ENCODE measurements at places on chromosomes 6 and 20.

GRCh38 chr6:38848760-38849159 is 133.6 kb downstream of the DNAH8 start:
- DNase-seq: no peak

DNA sequence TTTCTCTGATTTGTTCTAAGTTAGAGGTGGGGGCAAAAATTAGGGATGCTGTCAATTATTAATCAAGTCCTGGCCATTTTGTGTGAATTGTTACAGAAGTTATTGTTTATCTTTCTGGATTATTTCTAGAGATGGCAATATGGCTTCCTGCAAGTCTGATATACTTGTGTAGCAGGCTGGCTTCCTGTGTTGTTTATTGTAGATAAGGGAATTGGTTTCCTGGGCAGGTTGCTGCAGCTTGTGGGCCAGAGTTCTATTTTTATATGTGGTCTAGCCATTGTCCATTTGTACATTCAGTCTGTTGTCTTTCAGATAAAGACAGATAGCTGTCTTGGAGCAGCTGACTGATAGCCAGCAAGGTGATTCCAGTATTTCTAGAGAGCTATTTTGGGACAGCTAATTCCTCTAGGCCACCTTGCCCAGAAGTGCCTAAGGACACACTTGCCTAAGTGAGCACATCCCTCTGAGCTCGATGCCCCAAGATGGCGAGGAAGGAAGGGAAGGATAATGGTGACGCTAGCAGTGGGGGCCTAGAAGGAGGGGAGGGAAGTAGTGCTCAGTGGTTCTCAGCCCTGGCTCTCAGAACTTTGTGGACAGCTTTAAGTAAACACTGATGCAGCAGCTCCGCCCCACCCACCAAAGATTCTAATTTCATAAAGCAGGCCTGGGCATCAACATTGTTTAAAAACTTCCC is 25.5 kb downstream of the DDO start:
- no peak for DNase-seq

GRCh38 chr6:41599852-41600445 is 38.3 kb upstream of the MDFI start:
- no peak for DNase-seq

DNA sequence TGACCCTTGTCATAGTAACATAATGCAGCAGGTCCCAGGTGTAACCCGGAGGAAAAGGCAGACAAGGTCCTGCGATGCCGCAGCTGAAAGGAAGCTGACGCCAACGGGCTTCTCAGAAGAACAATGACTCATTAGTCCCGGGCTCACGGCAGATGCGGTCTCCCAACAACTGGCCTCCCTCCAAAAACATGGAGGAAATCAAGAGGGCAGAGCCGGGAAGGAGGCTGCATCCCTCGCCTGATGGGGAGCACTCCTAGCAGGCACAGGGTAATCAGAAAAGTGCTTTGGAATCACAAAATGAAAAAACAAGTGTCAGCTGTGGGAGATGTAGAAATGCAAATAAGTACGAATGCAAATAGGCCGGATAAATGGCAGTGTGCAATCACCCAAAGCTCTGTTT is 165.2 kb upstream of the AGPAT4 start:
- peak; percentile 98 for DNase-seq

- DNase-seq: peak; percentile 59
These were observed 85.7 kb upstream of the FOXC1 start for GRCh38 chr6:1524040-1524480.

GRCh38 chr6:4581468-4582385 is 194.5 kb upstream of the CDYL start:
- peak; percentile 74 for DNase-seq

GRCh38 chr20:35171753-35172433 is at the start of gene PROCR:
Gene PROCR (plus strand): TSS chr20:35172072. CDS start chr20:35172155, 83 bp downstream.
- peak; percentile 95 for DNase-seq

DNA sequence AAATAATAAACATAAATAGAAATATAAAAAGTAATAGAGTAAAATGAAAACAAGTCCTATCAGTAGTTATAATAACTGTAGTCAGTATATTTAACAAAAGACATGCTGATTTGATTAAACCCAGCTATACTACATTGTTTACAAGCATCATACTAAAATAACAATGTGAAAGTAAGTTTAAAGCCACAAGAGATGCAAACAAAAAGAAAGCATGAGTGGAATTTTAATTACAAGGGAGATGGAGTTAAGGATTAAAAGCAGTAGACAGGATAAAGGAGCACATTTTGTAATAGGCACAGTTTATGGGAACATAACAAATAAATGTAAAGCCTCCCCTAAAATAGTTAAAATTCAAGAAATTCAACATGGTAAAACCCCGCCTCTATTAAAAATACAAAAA is 41.5 kb downstream of the SENP6 start:
- no peak for DNase-seq

DNA sequence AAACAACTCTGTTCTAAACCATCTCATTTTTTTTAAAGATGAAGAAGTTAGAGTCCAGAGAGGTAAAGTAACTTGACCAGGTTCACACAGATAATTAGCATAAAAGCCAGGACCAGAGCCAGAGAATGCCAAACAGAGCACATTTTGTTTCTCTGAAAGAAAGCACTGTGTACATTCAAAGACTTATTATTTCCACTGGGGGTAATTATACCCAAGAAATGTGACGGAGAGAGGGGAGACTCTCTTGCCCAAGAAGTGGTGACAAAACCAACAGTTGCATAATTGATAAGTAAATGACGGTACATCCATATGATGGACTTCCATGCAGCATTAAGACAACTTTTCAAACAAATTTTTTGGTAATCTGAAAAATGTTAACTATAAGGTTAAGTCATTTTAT is 111.6 kb downstream of the RTN4IP1 start:
- DNase-seq: peak; percentile 42

DNA sequence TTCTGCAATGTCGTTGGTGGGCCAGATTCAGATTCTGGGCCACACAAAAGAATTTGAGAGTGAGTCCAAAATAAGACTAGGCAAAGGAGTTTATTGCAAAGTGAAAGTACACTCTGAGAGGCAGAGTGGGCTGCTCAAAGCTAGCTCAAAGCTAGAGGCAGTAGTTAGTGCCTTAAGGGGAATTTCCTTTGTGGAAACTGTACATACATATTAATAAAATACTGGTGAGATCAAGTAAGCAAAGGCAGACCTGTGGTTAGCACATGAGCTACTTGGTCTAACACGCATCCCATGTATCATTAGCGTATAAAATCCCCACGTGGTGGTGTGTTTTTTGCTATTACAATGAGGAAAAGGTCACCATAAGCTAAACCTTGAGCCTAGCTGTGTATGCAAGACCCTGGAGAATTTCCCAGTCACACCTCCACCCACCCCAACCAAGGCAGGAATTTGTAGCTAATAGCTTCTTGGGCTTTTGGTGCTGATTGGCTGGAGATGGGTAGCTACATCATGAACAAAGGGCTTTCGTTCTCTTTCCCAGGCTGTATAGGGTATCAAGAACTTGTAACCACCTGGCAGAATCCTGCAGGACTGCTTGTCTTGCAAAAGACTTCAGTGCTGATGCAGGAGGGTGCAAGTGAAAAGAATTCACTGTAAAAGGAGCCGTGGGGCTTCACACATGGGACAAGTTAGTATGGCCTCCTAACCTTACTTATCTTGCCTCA is 14.7 kb upstream of the TRIM26 start:
- DNase-seq: no peak

DNA sequence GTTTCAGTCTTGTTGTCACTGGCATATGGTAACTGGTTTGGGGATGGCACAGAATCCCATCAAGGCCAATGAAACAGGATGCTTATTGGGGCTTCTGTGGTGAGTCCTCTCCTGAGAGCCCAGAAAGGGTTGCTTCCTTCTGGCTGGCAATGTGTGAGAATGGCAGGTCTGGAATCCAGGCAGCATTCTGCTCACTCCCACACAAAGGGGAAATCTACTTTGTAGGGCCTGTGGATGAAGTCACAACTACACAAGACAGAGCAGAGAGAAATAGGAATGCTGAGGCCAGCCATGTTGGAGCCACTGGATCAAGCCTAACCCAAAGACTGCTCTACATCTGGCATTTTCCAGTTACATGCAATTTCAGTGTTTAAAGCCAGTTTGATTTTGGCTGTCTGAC is 15.7 kb downstream of the PLAGL2 start:
- no peak for DNase-seq

- DNase-seq: peak; percentile 95
These were observed at the start of gene PKIG for GRCh38 chr20:44582311-44583025. Gene PKIG (plus strand): TSS chr20:44582579. CDS start chr20:44614557, 31,978 bp downstream.

- DNase-seq: no peak
These were observed 85.3 kb downstream of the DLGAP4 start for GRCh38 chr20:36391456-36391855.

DNA sequence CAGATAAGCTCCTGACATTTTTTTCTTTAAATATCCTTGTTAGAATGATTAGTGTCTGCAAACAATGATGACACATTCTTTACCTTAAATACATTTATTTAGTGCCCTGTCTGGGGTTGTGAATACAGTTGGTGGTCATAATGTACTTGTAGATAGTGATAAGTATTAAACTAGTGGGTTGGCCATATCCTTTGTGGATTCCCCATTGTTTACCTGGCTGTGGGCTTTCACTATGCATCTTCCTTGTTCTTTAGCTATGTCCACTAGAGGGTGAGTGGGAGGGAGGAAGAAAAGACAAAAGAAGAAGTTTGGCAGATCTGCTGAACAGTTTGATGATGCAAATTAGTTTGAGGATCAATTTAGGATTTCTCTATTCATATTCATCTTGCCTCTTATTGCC is 15.7 kb downstream of the HS3ST5 start:
- DNase-seq: no peak

DNA sequence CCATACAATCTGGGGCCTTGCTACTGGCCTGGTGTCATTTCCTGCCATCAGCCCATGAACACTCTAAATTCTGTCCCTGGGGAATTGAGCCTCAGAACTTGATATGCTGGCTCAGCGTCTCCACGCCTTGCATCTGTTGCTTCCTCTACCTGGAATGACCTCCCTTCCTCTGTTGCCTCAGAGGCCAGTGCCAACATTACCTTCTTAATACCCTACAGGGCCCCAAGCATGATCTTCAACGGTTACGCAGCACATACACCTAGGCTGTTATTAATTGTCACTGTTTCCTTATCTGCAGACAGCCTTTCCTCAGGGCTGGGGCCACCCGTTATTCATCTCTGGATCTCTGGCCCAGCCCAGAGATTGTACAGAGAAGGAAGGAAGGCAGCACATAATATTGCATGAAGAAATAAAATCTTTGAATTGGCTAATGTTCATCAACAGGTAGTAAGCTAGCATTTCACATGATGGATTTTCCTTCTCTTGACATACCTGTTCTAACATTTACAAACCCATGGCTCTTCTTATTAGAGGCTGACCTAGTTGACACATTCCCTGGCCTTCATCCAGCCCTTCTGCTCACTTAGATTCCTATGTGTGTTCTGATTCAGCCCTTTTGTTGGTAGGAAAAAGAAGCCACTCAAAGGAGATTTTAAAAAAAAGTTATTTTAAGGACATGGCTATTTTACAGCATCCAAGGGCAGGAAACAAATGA is 8.4 kb upstream of the RNF182 start:
- DNase-seq: peak; percentile 33

GRCh38 chr6:25227854-25228253 is 51.3 kb upstream of the CARMIL1 start:
- DNase-seq: peak; percentile 11

DNA sequence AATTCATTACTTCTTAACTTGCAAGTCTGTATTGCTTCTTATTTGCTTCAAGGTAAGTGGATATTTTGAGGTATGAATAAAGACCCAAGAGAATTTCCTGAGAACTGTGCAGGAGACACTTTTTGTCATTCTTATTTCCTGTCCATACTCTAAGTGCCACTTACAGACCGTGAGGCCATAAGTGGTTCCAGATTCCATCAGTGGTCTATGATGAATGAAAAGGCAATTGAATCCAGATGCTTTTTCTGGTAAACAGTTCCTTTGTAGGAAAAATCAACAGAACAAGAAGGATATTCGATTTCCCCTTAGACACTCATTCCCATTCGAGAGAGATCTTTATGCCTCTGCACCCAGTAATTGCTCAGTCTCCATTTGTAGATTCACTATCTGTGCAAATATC is 58.3 kb upstream of the PDE10A start:
- DNase-seq: peak; percentile 12

DNA sequence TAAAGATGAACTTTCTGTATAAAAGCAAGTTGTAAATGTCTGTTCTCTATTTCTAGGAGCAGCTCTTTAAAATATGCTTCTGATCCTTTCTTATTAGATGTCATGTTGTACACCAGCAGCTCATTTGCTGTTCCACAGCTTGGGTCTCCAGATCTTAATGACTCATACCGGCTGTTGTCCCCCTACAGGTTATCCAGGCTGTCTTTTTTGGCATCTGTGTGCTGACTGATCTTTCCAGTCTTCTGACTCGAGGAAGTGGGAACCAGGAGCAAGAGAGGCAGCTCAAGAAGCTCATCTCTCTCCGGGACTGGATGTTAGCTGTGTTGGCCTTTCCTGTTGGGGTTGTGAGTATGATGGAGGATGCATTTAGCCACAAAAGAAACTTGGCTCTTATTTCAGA is 76.0 kb downstream of the AIG1 start:
- DNase-seq: no peak

DNA sequence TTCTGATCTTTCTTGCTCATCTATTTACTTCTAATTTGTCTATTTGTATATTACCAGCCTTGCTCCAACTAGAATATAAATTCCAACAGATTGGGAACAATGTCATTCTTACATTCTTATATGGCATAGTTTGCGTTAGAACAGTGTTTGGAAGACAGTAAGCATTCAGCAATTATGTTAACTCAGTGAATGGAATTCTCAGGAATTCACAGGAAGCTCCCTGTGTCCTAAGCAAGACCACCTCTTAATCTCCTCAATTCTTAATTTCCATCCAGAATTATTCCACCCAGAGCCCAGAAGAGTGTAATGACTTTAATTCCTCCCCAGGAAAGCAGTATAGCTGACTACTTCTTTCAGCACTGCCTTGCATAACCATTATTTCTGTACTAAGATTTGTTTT is 18.2 kb upstream of the HS3ST5 start:
- DNase-seq: no peak

- peak; percentile 44 for DNase-seq
These were observed 98.9 kb downstream of the PDSS2 start for GRCh38 chr6:107360476-107360875.

Measured in fibroblast of mammary gland (primary cell).